Effector CD4-positive, alpha-beta T cell (primary cell): ENCODE measurements at places on chromosomes 11 and 22.

- no peak for DNase-seq
Observed at GRCh38 chr22:45945621-45946106, 31.3 kb downstream of the WNT7B start.

- no peak for DNase-seq
Observed at GRCh38 chr11:73838443-73839122, 38.1 kb downstream of the COA4 start.

DNA sequence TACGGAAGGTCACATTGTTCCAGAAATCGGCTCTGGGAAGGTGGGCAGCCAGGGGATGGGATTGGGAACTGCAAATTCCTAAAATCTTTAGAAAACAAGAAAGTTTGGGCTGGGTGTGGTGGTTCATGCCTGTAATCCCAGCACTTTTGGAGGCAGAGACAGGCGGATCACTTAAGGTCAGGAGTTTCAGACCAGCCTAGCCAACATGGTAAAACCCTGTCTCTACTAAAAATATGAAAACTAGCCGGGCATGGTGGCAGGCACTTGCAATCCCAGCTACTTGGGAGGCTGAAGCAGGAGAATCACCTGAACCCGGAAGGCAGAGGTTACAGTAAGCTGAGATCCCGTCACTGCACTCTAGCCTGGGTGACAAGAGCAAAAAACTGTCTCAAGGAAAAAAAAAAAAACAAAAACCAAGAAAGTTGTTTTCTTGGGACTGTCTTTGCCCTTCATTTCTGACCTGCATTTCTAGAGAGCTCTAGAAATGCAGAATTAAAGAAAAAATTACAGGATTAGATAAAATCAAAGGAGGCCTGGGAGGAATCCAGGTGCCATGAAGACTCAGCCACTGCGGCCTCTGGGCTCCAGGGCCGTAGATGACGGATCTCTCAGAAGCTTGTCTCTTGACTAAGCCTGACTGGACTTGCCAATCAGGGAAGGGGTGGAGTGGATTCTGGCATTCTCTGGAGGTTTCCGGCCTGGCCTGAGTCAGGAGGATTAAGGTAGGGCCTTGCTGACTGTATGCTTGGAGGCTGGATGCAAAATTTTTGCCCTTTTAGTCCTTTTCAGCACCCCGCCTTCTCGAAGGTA is 5.3 kb upstream of the MALAT1 start:
- no peak for DNase-seq

DNA sequence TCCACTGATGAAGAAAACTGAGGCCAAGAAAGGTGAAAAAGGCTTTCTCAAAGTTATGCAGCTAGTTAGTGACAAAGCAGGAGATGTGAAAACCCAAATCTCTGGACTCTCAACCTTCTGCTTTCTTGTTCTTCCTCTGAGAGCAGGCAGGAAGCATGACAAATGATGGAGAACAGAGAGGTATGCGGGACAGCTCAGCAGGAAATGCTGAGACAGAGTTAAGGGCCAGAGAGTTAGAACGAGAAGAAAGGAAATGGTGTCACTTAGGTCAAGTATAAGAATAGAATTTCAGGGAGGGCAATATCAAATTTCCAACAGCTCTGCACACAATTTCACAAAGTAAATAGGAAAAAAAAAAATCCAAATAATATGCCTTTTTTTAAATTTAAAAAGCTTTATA is 67.6 kb upstream of the ARHGAP42 start:
- DNase-seq, result no peak

- no peak for DNase-seq
Observed at GRCh38 chr11:2390725-2391151, 9.8 kb upstream of the TSSC4 start.

GRCh38 chr11:9974375-9974774 is 310.5 kb downstream of the SWAP70 start:
- no peak for DNase-seq

DNA sequence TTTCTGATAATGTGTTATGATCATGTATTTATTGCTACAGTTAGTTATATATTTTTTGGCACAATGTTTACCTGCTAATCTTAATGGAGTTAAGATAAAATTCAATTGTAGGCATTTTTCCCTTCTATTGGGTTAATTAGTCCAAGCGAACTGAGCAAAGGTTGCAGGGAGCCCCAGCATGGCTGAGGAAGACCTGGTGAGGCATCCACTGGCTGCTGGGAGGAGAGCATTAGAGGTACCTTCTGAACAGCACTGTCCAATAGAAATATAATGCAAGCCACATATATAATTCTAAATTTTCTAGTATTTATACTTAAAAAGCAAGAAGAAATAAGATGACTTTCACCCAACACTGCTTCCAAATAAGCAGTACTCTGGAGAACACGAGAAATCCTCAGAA is 689 bp upstream of the TMEM126A start:
- no peak for DNase-seq

GRCh38 chr22:45202333-45203149 is 38.2 kb downstream of the KIAA0930 start:
- DNase-seq, result no peak

- no peak for DNase-seq
Observed at GRCh38 chr11:61577383-61578118, 3.3 kb downstream of the SYT7 start.

DNA sequence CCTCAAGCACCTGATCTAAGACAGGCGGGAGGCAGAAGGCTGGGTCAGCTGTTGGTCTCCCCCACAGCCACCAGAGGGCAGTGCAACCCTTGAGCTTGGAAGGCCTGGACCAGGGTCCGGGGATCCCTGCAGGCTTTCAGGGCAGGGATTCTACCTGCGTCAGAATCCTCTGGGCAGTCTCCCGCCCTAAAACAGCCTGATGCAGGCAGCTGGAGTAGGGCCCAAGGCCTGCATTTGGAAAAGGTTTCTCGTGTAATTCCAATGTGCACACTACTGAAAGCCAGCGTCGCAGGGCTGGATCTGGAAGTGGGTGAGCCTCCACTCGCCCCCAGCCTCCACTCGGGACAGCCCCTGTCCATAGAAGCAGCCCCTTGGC is 31.8 kb downstream of the BID start:
- DNase-seq, result peak; percentile 56

DNA sequence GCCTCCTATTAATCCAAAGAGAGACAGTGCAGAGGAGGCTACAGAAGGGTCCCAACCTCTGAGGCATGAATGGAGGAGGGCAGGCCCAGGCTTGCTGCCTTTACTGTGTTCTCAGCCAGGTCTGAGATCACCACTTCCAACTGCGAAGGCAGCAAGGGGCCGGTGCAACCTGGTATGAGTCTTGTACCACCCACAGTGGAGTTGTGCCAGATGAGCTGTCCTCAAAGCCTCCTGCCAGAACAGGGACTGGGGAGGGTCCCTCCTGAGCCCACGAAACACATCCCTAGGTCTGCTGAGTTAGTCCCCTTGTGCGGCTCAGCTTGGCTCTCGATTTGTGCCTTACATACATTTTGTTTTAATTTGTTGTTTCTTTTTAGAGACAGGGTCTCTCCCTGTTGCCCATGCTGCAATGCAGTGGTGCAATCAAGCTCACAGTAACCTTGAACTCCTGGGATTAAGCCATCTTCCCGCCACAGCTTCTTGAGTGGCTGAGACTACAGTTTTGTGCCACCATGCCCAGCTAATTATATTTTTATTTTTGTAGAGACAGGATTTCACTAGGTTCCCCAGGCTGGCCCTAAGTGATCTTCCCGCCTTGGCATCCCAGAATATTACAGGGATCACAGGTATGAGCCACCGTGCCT is 9.3 kb downstream of the MIF start:
- no peak for DNase-seq

DNA sequence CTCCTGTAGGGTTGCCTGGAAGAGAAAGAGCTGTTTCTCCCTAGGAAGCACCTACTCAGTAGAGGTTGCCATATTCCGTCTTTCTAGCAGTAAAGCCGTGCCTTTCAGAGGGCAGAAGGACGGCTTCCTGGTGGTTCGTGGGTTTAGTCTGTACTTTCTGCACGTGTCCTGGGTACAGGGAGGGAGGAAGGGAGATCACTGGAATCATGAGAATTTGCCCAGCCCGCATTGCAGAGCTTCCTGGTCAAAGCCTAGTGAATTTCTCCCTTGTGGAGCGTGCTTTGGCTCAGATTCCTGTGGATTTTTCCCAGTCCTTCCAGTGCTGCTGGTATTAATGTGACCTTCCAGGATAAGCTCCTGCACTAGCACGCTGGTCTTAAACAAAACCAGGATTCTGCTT is 44.9 kb downstream of the GRAMD1B start:
- DNase-seq, result no peak

DNA sequence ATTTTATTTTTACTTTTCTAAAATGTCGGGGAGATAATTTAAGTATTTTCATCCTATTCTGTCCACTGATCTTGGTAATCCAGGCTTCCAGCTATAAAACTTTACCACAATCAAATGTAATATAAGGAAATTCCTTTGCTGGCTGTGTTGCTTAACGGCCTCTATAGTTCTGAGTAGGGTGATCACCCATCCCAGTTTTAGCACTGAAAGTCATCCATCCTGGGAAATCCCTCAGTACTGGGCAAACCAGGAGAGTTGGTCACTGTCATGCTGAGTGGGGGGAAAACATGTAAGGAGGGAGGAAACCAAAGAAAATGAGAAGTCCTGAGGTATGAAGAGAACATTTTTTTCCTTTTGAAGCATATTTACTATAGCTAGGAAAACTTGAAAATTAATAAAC is 12.8 kb upstream of the BACE1-AS start:
- no peak for DNase-seq

GRCh38 chr11:82988936-82989627 is 82.6 kb downstream of the RAB30 start:
- DNase-seq, result no peak

GRCh38 chr11:10653946-10654810 is 39.4 kb downstream of the IRAG1 start:
- peak; percentile 16 for DNase-seq

GRCh38 chr22:42160251-42160650 is 29.6 kb upstream of the CYP2D6 start:
- DNase-seq, result no peak

DNA sequence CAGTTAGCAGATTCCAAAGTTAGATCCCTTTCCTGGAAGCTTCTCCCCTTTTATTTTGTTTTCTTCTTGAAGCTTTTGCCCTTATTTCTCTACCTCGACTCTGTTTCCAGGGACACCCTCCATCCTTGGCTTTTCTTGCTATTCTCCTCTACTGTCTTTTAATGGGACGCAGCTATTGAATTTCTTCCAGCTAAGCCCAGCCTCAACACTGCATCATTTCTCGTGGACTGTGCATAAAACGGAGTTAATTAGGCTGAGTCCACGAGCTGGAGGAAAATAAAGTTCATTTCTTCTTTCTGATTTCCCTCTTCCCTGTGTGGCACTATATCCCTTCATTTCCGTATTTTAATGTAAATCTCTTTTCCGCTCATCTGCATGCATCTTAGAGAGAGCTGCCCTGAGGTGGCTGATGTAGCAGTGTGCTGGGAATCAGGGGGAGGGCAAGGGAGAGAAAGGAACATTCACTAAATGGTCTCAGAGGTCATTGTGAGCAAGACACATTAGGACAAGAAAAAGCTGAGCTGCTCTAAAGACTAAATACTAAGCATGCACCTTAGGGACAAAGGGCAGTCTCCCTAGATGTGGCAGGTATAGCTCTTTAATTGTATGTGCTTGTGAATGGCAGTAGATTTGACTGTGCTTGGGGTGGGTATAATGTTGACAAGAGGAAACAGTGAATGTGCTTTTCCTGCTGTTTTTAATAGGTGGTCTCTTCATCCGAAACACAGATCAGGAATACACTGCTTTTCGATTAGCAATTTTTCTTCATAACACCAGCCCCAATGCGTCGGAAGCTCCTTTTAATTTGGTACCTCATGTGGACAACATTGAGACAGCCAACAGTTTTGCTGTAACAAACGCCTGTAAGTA is 1.9 kb downstream of the GRIA4 start:
- DNase-seq, result no peak

GRCh38 chr11:794766-795633 is 3.1 kb downstream of the SLC25A22 start:
- DNase-seq, result no peak

GRCh38 chr22:16932577-16932976 is 75.4 kb downstream of the GAB4 start:
- DNase-seq, result no peak

- DNase-seq, result no peak
Observed at GRCh38 chr11:20599221-20600019, at the start of gene SLC6A5. Gene SLC6A5, plus strand, starts transcription at chr11:20599608. Its CDS starts 65 bp downstream, at chr11:20599673.

- no peak for DNase-seq
Observed at GRCh38 chr11:62401356-62401755, 17.5 kb upstream of the SCGB1A1 start.

GRCh38 chr22:19765477-19766239 is 5.1 kb downstream of the TBX1 start:
- no peak for DNase-seq

- DNase-seq, result no peak
Observed at GRCh38 chr11:83666149-83666548, 380.0 kb upstream of the CCDC90B start.

DNA sequence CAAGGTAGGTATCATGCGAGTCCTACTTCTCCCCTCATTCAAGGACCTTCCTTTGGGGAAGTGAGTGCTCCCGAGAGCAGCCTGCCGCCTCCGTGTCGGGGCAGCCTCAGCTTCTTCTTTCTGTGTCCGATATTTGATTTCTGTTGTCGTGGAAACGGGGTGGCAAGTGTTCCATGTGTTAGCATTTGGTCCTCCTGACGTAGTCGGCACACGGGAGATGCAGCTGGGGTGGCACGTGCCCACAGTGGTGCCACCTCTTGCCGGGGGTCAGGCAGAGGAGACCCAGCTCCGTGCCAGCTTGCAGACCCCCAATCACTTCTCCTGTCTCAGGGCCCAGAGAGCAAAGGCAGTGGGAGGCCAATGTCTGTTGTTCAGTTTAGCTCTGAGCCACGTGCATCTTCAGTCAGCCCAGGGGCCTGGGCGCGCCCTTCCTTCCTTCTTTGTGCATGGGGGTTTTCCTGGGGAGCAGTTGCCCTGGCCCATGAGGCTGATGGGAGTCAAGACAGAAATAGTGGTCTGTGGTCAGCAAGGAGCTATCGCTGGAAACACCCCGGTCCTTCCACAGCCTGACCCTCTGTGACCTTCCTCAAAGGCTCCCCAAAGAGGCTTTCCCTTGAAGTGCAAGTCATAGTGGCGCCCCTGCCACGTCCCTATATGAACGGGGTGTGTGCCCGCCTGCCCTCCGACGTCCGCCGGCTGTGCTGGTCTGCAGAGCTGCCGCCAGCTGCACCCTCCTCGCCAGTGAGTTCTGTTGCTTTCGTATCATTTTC is 44.5 kb downstream of the PARVB start:
- no peak for DNase-seq

- no peak for DNase-seq
Observed at GRCh38 chr11:1682225-1682905, 14.6 kb upstream of the KRTAP5-6 start.

GRCh38 chr11:60396799-60397198 is 540 bp downstream of the MS4A14 start:
- no peak for DNase-seq

GRCh38 chr22:43267332-43267980 is 75.7 kb downstream of the SCUBE1 start:
- DNase-seq, result no peak
